Mesenchymal stem cell (in vitro differentiated cells and primary cell): ENCODE measurements at places on chromosomes 13 and 19.

GRCh38 chr19:15315101-15315500, 17.2 kb downstream of the BRD4 start:
- no peak for DNase-seq

GRCh38 chr13:40456397-40456953, 210.0 kb downstream of the FOXO1 start:
- no peak for DNase-seq

- DNase-seq: no peak
These were observed 499.8 kb downstream of the GPC6 start for GRCh38 chr13:93726173-93726957.

GRCh38 chr13:30308548-30308947, 1.2 kb upstream of the KATNAL1 start:
- DNase-seq: peak; percentile 61

GRCh38 chr13:94996445-94996844, 284.1 kb upstream of the SOX21 start:
- DNase-seq: no peak

GRCh38 chr13:31192306-31192705, 7.5 kb upstream of the B3GLCT start:
- DNase-seq: no peak
